ENCODE measurements at places on chromosomes 6 and 20. TPM values are rescaled to one million over a fixed set of nuclear protein-coding genes. Genes with fewer than 3 reads are reported as not detected.

GRCh38 chr6:154122195-154122925, 83.3 kb downstream of the OPRM1 start:
- no peaks in the 10 kb centered on the region for H3K4me1 ChIP-seq
- H3K27me3 ChIP-seq: no peaks in the 10 kb centered on the region
- H3K27ac ChIP-seq: no peak overlapping the region
- no peaks in the 10 kb centered on the region for H3K36me3 ChIP-seq

GRCh38 chr6:12490351-12490903, 200.3 kb downstream of the EDN1 start:
- no peak overlapping the region for H3K27ac ChIP-seq
- H3K4me1 ChIP-seq: no peaks in the 10 kb centered on the region

- no peak for DNase-seq
- no peak overlapping the region for H3K4me3 ChIP-seq
- H3K27ac ChIP-seq: no peak overlapping the region
- no peaks in the 10 kb centered on the region for H3K4me1 ChIP-seq
- H3K27me3 ChIP-seq: peaks cover 20% of the 10 kb centered on the region
- no peaks in the 10 kb centered on the region for H3K36me3 ChIP-seq
These were observed 906 bp upstream of the PDE10A start for GRCh38 chr6:165663736-165664558.

DNA sequence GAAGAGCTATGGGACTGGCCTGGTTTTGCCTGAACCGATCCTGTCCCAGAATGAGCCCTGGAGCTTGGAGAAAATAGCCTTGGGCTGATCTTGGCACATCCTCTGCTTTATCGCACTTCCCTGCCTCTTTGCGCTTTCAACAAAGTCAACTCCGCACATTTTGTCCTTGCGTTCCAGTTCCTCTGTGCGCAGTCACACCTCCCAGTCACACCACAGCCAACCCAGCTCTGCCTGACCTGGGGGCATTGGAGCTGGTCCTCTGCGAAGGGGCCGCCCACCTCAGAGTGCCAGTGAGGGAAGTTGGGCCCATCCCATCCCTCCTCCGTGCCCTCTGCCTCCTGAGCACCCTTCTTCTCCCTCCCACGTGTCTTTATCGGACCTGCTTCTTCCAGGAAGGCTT, 16.9 kb upstream of the UQCC2 start:
- no peaks in the 10 kb centered on the region for H3K36me3 ChIP-seq
- no peak for DNase-seq
- no peak overlapping the region for H3K27ac ChIP-seq
- no peak overlapping the region for H3K4me3 ChIP-seq

The HLA-DOB gene
- not detected for total RNA-seq

DNA sequence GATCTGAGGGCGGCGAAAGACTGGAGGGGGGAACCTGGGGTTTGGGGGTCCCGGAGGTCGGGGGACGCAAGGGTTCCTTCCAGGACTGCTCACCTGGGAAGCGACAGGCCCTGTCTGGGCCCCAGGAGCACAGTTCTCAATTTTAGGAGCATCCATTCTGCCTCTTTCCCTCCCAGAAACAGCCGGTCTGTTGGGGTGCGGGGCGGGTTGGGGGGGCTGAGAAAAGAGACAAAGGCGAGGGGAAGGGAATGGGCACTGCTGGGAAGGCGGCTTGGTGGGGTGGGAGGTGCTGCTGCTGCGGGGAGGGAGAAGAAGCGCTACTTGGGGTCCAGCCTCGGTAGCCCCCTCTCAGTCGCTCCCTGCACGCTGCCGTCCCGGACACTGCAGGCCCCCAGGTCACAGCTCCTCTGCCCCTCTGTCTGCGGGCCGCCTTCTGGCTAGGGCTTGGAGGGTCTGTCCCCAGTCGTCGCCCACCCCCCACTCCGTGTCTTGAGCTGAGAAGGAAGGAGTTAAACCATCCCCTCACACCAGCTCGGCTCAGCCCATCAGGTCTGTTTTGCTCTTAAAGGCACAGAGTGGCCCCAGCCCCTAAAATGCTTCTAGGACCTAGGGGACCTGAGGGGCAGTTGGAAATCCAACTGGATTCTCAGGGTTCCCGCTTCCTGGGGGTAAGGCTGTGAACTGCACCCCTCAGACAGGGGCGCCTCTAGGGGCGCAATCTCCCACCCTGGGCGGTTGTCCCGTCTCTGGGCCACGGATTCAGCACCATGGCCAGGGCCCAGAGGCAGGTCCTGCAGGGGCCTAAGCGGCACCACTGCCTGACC, 690 bp downstream of the GDAP1L1 start:
- no peak overlapping the region for H3K4me3 ChIP-seq
- no peak for DNase-seq
- no peaks in the 10 kb centered on the region for H3K4me1 ChIP-seq

- H3K27me3 ChIP-seq: no peaks in the 10 kb centered on the region
- no peak overlapping the region for H3K27ac ChIP-seq
- peaks cover 4% of the 10 kb centered on the region for H3K4me1 ChIP-seq
- no peaks in the 10 kb centered on the region for H3K36me3 ChIP-seq
- H3K4me3 ChIP-seq: no peak overlapping the region
These were observed 195.1 kb downstream of the PRKN start for GRCh38 chr6:162532283-162533008.

DNA sequence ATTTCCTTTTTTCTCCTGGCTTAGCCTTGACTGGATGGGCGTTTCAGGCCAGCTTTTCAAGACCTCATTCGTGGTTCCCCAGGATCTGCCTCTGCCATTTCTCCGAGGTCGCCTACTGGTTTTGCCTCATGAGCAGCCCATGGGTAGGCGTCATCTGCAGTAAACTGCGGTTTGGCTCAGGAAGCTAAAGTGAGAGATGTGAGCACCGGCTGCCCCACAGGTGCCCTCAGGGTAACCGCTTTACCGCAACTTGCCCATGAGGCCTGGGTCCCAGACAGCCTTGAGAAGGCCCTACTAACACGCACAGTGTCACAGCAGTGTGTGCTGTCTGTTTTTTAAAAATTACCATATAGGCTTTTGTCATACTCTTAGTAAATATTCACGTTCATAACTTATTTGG, 53.4 kb upstream of the TBXT start:
- DNase-seq: no peak
- no peak overlapping the region for H3K27ac ChIP-seq
- no peaks in the 10 kb centered on the region for H3K36me3 ChIP-seq
- no peak overlapping the region for H3K4me3 ChIP-seq

DNA sequence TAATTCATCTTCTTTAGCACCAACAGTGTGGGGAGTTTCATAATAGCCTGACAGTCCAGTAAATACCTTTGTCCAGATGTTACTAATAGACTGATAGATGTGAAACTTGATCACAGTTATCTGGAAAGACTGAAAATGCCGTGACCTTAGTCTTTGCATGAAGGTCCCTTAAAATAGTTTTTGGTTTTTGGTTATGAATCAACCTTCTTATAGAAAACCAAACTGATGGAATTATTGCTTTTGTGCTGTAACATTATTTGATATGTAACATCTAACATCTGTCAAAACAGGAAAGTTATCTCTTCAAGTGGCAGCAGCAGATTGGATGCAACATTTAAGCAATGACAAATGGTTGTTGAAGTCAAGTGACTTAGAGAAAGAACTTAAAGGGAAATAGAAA, 190.4 kb downstream of the DOK5 start:
- H3K4me1 ChIP-seq: no peaks in the 10 kb centered on the region
- H3K27me3 ChIP-seq: no peaks in the 10 kb centered on the region
- H3K4me3 ChIP-seq: no peak overlapping the region
- H3K27ac ChIP-seq: no peak overlapping the region

- H3K4me1 ChIP-seq: no peaks in the 10 kb centered on the region
- H3K4me3 ChIP-seq: no peak overlapping the region
- DNase-seq: no peak
- no peaks in the 10 kb centered on the region for H3K27me3 ChIP-seq
- H3K36me3 ChIP-seq: no peaks in the 10 kb centered on the region
- no peak overlapping the region for H3K27ac ChIP-seq
These were observed 26.8 kb upstream of the DDR1 start for GRCh38 chr6:30857549-30857948.

- DNase-seq: no peak
- no peak overlapping the region for H3K4me3 ChIP-seq
- H3K4me1 ChIP-seq: peaks cover 10% of the 10 kb centered on the region
- H3K27me3 ChIP-seq: no peaks in the 10 kb centered on the region
These were observed 18.8 kb upstream of the NHSL1 start for GRCh38 chr6:138518054-138518453.

DNA sequence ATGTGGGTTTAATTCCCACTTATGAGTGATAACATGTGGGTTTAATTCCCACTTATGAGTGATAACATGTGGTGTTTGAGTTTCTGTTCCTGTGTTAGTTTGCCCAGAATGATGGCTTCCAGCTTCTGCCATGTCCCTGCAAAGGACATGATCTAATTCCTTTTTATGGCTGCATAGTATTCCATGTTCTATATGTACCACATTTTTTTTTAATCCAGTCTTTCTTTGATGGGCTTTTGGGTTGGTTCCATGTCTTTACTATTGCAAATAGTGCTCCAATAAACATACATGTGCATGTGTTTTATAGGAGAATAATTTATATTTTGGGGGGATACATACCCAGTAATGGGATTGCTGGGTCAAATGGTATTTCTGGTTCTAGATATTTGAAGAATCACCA, 317.8 kb downstream of the MMUT start:
- H3K36me3 ChIP-seq: no peaks in the 10 kb centered on the region
- H3K27ac ChIP-seq: no peak overlapping the region
- no peak overlapping the region for H3K4me3 ChIP-seq
